CD4-positive, alpha-beta T cell treated with Interleukin-15 for 1 hour (primary cell): ENCODE measurements at places on chromosomes 16 and 17.
A peak's percentile ranks its signal among the peaks of the same experiment; 100 is the strongest.

DNA sequence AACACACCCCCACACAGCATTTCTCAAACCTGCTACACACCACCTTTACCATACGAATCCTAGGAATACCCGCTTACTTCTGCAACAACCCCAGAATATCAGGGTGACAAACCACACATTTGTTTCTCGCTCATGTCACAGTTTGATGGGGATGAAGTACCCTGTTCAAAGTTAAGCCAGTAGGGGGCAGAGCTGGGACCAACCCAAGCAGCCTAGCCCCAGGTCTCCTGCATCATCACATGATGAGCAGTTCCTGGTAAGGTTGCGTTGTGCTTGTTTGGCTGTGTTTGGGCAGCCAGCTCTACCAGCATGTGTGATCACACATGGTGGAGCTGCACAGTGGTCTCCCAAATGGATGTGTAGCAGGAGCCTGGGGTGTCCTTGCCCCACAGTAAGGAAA lies 103.6 kb upstream of the C16orf82 start:
- no peak for DNase-seq

DNA sequence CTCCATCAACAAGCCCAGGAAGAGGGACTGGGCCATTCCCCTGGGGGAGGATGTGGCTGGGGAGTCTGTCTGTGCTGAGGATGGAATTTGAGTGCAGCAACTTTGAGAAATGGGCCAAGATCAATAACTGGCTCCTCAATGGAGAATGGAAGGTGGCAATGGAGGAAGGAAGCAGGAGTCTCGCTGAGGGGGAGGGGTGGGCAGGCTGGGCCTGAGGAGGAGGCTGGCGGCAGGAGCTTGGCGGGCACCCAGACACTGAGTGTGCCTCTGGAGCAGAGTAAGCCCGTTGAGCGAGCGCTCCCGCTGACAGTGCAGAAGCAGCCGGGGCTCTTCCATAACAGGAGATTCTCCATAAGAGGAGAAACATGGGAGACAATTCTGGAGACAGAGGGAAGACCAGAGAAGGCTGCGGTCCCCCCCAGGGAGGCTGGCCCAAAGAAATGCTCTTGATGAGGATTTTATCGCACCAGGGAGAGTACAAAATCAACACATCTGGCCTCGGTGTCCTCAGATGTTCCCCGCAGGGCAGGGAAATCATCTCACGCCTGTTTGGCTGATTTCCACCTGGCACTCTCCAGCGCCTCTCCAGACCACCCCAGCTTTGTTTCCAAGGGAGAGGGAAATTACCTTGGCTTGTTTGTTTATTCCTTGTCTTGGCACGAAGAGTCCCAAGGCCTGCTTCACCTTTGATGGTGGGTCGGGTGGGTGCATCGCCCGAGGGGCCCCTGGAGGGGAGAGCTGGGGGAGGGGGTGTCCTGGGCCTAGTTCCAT lies 2.8 kb upstream of the MMP15 start:
- DNase-seq: no peak

DNA sequence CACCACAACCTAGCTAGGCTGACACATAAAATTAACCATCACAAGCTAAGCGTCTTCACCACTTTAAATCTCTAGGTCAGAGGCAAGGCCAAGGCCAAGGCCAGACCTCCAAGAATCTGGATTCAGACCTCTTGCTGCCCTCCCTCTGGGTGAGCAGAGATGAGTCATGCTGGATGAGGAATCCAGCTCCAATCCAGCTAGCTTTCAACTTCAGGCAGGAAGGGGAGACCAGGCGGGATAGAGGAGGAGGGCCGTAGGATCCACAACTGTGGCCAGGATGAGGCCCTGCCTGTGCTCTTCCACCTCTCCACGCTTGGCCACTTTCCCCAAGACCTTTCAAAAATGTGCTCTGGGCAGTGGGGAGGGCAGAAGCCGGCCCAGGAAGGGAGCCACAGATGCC lies 14.7 kb downstream of the LRRC75A start:
- DNase-seq: no peak

DNA sequence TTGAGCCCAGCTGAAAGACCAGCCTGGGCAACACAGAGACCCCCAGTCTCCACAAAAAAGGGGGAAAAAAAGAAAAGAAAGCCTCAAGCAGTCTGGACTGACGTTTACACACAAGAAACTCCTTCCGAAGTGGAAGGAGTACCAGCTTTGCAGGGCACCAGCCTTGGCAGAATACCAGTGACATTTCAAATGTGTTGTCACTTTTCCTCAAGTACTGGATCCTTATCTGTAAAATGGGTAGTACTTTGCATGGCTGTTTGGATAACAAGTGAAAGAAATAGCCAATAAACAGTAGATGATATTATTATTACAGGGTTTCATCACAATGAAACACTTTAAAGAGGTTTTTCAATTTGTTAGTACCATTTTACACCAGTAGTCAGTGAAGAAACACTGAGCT lies 14.2 kb downstream of the YWHAE start:
- no peak for DNase-seq

GRCh38 chr17:9900044-9900594 lies 5.0 kb downstream of the RCVRN start:
- DNase-seq: no peak

- DNase-seq: no peak
These were observed 31.1 kb downstream of the SGSM2 start for GRCh38 chr17:2368359-2368758.

GRCh38 chr17:2837147-2837561 lies 40.9 kb downstream of the RAP1GAP2 start:
- peak; percentile 66 for DNase-seq
